IPS-NIHi11 (cell line): ENCODE measurements at places on chromosomes 7 and 10.

- DNase-seq = no peak
Measured at GRCh38 chr10:112984756-112985155, 34.7 kb downstream of the TCF7L2 start.

GRCh38 chr7:138044897-138045296 is 31.4 kb upstream of the AKR1D1 start:
- no peak for DNase-seq

DNA sequence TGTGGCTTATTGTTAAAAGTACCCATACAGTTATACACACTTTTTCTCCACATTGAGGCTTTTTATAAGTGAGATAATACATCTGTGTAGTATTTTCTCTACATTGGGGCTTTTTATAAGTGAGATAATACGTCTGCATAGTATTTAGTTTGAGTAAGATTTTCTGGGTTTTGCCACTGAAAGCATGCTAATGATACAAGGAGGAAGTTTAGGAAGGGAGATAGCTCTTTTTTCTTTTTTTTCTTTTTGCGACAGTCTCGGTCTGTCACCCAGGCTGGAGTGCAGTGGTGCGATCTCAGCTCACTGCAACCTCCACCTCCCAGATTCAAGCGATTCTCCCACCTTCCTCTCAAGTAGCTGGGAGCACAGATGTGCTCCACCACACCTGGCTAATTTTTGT is 13.3 kb downstream of the FAM107B start:
- DNase-seq = no peak

DNA sequence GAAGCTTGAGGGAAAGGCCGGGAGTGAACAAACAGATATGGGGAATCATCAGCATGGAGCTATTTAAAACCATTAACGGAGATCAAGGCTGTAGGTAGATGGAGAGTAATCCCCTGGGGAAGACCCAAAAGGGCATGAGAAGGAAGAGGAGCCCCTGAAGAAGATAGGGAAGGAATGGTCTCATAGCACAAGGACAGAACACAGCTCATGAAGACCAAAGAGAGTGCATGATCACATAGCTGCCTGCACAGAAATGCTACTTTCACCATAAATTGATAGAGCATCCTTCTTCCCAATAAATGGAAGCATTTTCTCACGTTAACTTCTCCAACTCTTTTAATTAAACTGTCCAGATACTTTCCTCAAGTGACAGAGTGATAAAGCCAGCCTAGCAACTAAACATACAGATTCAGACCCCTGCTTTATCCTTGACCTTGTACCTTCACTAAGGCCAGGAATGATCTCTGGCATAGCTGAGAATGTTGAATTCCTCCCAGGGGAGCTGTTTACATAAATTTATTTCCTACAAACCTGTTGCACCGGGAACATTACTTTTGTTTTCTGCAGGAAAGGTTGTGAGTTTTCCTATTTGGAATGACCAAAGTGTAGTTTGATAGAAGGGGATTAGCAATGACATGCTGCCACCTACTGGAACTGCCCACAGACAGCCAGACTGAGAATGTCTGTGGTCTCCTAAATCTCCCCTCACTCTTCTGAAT is 110.8 kb upstream of the LRGUK start:
- DNase-seq = peak; percentile 65

DNA sequence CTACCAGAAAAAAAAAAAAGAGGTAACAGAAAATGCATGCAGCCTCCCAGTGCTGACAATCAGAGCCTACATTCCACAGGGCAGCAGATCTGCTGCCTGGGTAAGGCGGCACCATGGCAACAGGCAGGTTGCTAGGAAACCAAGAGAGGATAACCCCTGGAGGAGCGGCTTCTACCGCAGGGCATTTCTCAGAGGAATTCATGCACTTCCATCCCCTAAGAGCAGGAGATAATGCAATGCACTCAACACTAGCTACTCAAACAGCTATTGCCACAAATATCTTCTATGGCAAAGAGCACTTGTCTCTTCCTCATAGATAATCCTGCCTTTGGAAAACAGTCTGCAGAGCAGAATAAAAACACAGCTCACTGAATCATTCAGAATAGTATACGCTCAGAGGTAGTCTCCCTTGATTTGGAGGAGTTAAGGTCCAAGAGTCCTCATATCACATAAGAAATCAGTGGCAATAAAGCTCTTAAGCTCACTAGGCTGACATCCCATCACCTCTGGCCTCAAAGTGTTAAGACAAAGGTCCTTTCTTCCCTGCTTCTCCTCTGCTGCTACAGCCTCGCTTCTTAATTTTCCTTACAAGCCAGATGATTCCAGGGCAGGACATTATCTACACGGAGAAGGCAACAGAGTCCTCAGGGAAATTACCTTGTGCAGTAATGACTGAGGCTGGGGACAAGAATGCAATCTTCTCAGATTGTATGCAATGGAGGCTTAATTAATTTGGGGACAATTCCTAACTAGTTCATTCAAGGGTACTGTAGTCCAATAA is 10.7 kb downstream of the PSAP start:
- DNase-seq = peak; percentile 92

GRCh38 chr10:130403153-130404075 is 267.2 kb downstream of the GLRX3 start:
- DNase-seq = no peak
